Hypothalamus (tissue), 51 donors: ENCODE measurements at places on chromosomes 3 and 15.

DNA sequence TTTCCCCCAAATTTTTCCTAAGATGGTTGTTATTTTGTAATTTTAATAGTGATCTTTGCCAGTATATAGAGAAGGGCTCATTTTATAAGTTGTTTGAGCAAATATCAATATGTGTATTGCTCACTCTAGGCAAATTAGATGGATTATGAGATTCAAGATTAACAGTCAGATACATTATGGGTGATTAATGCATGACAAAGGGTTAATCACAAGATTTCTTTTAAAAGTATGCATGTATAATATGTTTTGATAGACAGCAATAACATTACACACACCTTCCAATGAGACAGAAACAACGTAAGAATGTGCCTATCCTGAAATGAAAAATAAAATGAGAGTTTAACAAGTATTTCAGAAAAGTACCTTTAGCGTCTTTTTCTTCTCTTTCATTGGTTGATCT, 547.6 kb upstream of the AGTR1 start:
- no peak for DNase-seq

- DNase-seq, result no peak
These were observed 165.7 kb downstream of the GAP43 start for GRCh38 chr3:115788921-115789470.

GRCh38 chr3:121504618-121505017, 41.2 kb downstream of the POLQ start:
- no peak for DNase-seq

DNA sequence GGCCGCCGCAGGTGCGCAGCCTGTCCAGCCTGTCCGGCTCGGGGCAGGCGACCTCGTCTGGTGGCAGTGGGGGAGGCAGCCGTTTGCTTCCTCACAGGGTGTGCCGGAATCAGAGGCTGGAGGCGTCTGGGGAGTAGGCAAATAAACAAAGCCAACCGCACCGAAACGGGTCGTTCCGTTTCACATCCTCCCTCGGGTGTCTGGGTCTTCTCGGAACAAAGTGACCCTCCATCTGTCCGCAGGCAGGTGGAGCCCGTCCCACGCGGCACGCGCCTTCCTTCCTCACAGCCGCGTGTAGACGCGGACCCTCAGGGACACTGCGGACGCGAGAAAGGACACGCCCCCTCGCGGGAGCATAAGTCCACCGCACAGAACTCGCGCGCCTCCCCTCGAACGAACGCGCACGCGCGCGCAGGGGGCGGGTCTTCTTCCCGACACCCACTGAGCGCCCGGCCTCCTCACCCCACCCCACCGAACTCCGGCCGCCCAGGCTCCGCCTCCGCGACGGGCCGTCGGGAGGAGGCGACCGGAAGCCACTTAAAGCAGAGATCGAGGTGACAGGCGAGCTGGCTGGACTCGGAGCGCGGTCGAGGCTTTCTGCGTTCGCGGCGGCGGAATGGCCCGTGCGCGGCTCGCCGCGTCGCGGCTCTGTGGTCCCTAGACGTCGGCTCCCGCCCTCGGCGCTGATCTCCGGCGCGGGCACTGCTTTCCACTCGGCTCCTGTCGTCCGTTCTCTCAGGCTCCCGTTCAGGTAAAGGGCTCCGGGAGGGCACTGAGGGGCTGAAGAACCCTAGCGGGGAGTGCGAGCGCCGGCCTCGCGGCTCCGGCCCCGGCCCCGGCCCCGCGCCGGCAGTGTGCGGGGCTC, at the start of gene TIPARP:
Gene TIPARP (plus strand): TSS at position 545 of the 865 bp plus-strand sequence. CDS start 3,108 bp downstream, outside the sequence.
- peak; percentile 93 for DNase-seq

DNA sequence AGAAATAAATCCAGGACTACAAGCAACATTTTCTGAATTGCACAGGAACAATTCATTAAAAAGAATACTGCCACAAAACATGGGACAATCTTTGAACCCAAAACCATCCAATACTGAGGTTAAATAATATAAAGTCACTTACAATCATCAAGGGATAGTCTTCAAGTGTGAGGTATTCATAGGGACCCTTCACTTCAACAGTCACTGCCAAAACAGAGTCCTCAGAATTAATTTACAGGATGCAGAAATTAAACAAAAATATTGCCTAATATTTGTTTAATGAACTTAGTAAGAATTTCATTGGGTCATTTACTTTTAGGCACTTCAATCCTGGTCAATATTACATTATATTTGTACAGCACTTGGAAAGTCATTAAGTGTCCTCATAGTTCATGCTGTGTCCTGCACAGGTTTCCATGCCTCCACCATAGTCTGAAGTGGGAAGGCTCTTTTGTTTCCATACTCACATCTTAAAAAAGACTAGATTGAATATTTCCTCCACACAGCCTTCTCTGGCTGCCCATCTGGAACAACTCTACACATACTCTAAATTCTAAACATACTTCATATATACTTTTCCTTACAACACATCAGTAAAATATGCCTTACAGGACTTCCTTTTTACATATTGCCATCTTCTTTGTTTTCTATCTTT, 31.6 kb upstream of the VPS39 start:
- no peak for DNase-seq

DNA sequence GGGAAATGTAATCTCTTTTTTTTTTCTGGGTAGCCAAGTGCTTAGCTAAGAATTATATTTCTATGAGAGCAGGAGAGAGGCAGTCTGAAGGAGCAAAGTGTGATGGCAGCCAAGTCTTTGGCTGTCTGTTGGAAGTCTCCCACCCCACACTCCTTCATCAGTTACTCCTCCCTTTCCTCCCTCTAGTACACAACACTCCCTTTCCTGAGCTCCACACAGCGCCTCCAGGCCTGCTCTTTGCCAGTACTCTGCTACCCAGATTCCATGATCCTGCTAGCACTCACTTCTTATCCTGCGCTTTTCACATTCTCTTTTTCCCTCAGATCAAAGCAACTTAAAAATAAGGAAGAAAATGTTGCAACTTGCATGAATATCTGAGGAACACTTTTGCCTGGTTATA, 37.4 kb upstream of the SNRK start:
- no peak for DNase-seq

- peak; percentile 89 for DNase-seq
These were observed 98.9 kb downstream of the APBA2 start for GRCh38 chr15:28984421-28985315.

GRCh38 chr15:75661100-75661755, 13.5 kb downstream of the SNX33 start:
- no peak for DNase-seq

DNA sequence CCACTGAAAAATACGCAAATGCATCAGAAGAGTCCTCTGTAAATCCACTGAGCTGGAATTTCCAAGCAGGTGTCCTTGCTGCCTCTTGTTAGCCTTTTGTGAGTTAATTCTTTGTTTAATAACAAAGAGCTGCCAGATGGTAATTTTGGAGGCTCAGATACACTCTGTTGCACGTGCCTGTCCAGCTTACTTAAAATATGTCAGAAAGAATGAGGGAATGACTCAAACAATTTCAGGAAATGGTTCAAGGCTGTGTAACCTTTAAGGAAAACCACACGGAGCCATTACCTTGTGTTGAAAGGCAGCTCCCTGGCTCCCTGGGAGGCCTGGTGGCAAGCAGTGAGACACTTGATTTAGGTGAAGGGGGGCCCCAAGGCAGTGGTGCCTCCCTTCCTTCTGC, 302.2 kb upstream of the CTDSPL start:
- DNase-seq, result no peak

- DNase-seq, result peak; percentile 14
These were observed 21.5 kb downstream of the CFAP161 start for GRCh38 chr15:81155375-81156218.
